ENCODE measurements at places on chromosomes 16 and 17.

DNA sequence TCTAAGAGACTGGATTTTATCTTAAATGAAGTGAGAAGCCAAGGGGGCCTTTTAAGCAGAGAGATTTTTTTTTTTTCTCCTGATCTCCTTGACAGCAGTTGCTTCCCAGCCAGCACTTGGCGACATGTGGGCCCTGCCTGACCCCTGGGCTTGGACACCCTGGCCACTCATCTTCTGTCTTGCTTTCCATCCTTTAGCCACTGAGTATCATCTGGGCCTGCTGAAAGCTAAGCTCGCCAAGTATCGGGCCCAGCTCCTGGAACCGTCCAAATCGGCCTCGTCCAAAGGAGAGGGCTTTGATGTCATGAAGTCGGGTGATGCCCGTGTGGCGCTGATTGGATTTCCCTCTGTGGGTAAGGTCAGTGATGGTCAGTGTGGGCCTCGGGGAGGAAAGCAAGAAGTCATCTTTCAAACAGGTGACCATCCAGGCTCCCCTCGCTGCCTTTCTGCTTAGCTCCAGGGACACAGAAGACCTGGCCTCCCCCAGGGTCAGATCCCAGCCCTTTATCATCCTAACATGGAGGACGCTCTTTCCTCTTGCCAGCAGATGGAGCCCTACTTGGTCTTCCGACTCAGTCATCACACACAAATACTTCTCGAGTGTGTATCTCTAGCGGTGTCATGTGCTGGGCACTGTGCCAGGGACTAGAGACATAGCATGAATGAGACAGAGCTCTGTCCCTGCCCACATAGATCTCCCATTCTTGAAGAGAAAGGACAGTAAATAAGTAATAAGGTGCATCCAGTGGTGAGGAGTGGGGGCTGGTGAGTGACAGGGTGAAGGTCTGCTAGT is 6.1 kb downstream of the DRG2 start:
- DNase-seq, result no peak

- peak; percentile 59 for DNase-seq
Observed at GRCh38 chr16:3180445-3180878, 7.5 kb upstream of the OR1F1 start.

GRCh38 chr17:42678951-42679491 is 2.2 kb upstream of the PLEKHH3 start:
- no peak for DNase-seq

DNA sequence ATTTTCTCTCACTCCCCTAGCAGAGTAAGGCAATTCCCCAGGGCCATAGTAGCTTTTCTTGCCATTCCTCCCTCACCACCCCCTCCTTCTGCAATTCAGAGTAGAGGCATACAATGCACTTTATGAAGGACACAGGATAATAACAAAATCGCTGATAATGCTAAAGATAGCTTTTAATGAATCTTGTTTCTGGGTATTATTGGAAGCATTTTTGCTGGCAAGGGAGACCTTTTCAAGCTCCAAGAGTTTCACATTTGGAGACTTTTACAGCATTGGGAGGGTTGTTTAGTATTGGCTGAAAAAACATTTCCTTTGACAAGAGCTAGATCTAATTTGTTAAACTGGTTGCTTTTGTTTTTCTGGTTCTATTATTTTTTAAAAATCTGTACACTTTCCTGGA is 573.0 kb upstream of the C16orf82 start:
- no peak for DNase-seq

DNA sequence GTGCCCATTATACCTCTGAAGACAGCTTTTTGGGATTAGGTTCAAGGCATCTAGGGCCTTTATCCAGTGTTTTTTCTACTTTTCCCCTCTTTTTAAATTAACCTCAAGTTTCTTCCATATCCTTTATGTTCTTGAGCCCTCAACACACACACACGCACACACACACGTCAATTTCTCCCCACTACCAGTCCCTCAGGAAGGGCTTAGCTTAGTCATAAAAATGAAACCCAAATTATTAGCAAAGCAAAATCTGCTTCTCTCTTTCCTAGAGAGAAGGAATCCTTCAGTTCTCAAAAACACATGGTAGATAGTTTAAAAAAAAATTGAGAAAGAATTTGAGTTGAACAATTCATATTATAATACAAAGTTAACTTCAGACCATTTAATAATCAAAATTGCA is 401.1 kb downstream of the XYLT1 start:
- DNase-seq, result no peak

GRCh38 chr17:73929860-73930430 is 273.5 kb upstream of the RPL38 start:
- DNase-seq, result no peak

Measured in chondrocyte (in vitro differentiated cells).